ENCODE measurements at places on chromosomes 12 and 14.

DNA sequence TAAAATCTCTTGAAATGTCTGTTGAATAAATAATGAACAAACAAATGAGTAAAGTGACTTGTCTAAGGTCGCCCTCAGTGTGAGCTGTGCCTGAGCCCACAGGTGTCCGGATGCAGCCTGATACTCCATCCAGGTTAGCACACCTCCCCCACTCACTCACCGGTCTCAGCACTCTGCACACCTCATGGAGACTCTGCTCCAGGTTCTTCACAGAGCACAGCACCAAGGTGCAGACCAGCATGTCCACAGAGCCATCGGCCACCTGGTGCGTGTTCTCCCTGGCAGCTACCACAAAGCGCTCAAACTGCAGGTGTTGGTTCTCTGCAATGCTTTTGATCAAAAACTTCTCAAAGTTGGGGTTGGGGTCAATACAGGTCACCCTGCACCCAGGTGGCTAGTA, 4.1 kb upstream of the KRT7 start:
- DNase-seq: no peak

- no peak for DNase-seq
These were observed 13.1 kb downstream of the DACT1 start for GRCh38 chr14:58650857-58651256.

DNA sequence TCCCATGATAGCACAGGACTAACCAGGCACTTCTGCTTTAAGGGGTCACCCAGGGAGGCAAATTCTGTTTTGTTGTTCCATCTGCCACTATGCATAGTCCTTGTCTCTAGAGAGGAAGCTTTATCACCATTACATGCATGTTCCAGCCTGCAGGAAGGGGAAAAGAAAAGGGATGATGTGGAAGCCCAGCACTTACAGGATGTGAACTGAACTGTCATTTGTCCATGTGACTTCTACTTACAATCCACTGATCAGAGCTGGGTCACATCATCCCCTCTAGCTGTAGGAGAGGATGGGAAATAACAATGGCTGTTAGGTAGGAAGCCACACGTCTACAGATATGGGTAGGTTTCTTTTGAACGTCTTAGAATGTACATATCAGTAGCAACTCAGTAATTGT, 203.1 kb downstream of the PTPRO start:
- no peak for DNase-seq

DNA sequence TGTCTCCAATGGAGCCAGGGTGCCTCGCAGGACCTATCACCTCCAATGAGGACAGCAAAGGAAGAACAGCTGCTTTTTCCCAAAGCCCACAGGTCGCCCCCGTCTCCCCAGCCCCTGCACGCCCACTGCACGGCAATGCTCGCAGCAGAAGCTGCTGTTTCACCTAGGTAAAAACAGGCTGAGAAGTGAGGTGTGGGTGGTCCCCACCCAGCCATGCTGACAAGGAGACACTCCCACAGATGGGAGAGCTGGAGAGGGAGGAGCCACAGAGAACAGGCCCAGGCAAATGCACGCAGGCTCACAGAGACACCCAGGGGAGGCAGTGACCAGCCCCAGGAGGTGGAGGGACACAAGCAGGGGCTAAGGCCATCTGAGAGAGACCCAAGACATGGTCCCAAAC, 10.4 kb downstream of the CFAP73 start:
- DNase-seq: no peak

DNA sequence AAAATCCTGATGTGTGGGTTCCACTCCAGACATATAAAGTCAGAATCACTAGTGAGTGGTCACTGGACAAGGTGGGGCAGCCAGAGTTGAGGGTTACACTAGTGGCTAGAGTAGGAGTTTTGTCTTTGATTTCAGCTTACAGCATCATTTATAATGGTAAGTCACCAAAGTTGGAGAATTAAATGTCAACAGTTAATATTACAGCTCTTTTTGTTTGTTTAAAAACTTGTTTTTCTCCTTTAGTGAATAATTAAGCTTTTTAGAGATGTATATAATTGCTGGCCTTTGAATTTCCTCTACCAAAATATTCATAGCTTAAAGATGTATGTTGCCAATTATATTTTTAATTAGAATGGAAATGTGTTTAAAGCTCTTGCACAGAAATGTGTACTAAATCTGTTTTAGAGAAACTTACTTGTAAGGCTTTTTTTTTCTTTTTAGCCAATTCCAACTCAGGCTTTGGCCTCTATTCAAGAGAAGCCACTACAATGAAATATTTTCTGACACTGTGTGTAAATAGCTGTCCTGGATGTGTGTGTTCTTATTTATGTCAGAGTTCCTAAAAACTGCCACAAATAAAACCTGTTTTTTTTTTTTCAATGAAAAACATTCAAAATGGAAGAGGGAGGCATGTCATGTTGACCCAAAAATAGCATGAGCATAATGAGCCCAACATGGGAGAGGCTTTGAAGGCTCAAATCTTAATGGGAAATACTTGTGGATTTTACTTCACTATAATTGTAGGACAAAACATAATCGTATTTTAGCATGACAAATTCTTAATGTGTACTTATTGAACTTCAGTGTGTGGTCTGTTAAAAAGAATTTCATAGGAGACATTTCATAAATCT, 92.2 kb downstream of the TBC1D30 start:
- peak; percentile 55 for DNase-seq

- no peak for DNase-seq
These were observed at the start of gene PTPRB for GRCh38 chr12:70637303-70638085. Gene PTPRB (minus strand): TSS chr12:70637429. CDS start chr12:70637395, 34 bp downstream.

DNA sequence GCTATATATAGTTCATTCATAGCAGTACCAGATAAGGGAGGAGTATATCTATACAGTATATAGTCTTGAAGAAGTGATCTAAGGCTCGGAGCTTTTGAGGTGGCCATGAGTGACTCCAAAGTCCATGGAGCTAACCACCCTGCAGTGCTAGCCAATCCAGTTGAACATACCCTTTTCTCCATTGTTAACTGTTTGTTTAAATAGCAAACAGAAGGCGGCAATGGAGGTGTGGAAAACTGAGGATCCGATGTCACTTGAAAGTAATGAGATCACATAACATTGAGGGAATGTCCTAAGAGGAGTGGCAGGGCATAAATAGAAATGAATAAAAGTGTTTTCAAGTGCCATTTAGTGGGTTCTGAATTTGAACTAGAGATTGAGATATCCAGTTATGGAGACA, 12.4 kb upstream of the SNAPC1 start:
- DNase-seq: peak; percentile 45

DNA sequence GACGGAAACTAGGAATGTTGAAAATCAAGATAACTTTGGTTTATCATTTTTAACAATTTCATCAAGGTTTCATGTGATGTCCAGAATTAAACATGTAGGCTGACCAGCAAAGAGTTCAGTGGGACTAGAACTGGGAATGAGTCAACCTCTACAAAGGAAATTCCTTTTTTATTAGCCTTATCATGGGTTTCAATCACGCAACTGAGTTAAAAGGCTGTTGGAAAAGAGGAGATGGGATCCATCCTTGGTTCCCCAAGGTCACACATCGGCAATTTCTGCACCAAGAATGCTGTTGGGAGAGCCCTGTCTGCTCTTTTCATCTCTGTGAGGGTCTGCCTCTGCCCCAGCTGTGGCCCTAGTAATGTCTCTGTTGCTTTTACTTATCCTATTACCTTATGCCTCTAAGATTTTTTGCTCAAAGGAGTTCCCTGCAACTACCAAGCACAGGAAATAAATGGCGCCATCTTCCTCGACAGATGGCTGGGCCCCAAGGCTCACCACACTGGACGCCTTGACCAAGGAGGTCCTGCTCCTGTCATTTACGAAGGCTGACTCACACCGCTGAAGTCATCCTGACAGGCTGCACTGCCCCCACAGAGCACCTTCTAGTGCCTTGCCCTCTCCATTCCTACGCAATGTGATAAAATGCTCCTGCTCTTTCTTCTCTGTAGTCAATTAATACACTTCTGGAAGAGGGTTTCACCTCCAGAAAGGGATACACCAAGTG, 367.4 kb downstream of the GXYLT1 start:
- no peak for DNase-seq

- DNase-seq: no peak
These were observed 531 bp upstream of the EML1 start for GRCh38 chr14:99792551-99793212.

DNA sequence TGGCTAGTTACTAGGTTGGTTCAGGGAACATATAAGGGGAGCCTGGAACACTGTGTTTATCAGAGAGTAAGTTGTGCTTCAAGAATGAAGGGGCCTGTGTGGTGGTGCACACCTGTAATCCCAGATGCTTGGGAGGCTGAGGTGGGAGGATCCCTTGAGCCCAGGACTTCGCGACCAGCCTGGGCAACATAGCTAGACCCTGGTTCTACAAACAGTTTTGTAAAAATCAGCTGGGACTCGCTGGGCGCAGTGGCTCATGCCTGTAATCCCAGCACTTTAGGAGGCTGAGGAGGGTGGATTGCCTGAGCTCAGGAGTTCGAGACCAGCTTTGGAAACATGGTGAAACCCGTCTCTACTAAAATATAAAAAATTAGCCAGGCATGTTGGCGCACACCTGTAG, 42.1 kb upstream of the GPR132 start:
- DNase-seq: no peak

DNA sequence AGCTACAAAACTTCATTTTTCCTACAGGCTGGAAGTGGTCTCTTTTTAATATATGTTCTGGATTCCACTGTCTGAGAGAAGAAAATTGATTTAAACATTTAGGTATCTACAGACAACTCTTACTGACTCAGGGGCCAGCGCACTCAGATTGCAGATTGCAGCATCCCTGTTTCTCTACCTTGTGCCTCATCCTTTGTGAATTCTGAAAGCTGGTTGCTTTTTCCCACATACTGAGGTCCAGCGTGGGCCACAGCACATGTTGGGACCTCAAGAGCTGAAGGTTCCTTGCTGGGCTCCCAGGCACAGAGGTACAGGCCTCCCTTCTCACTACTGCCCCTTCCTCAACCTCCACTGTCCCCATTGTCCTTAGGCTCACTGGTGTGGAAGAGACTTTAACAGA, 101.7 kb upstream of the CCDC175 start:
- DNase-seq: no peak

DNA sequence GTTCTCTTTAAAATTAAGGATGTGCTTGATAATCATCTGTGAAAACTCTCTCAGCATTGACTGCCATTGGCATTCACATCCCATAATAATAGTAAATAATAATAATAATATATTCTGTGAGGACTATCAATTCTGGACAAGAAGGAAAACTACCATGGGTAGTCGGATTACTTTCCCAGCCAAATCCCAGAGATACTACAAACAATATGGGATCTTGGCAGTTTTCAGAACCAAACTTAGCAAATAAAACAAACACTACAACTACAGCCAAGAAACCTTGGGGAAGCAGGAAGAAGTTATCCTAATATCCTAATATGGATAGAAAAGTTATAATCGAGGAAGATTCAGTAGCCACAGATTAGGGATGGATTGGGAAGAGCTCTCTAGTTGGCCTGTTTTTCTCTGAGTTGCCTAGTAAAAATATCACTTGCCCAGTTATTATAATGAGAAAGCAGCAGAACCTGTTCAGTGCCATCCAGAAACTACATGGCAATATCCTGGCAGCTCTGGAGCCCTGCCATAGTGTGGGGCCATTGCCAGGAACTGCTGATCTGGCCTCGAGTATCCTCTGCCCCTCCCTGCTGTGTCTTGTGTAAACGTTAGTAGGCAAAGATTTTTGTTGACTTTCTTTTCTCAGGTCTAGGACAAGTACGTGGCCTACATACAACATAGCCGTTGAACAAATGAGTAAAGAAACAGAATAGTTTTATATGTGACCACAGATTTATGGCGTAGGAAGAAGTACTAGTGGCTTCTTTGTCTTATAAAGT, 193.5 kb downstream of the SLC2A13 start:
- peak; percentile 52 for DNase-seq

GRCh38 chr12:84802161-84802560, 110.4 kb downstream of the SLC6A15 start:
- no peak for DNase-seq

DNA sequence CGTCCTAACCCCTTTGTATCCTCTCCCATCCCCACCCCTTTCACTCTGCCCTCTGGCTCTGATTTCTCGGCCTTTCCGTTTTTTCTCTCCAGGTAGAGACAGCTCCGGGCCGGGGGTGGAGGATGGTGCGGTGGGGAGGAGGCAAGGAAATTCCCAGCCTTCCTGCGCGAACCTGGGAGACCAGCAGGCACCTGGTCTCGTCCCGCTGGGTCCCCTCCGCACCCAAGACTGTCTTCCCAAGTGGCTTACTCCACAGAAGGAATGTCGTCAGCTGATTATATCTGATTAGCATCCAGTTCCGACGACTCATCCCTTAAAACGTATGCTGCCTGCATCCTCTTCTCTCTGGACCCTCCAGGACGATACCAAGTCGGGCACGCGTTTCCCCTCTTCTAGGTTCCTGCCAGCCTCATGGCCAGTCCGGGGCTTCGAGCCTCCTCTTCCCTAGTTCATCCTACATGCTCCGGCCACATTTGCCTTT, 42.2 kb upstream of the CAPRIN2 start:
- DNase-seq: peak; percentile 54

DNA sequence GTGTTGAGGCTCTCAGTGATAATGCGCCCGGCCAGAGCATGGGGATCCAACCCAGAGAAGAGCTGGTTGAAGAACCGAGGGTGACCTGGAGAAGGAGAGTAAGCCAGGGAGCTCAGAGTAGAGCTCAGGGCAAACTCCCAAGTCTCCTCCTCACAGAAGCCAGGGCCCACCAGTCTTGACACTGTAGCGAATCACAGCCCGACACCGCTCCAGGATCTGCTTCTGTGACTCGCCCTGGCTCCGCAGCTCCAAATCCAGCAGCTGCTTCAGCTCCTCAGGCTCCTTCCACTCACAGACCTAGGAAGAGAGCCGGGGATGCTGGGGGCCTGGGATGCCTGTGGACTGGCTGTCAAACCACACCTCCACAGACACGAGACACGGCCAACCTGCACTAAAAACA, 8.2 kb upstream of the ZNF740 start:
- no peak for DNase-seq

DNA sequence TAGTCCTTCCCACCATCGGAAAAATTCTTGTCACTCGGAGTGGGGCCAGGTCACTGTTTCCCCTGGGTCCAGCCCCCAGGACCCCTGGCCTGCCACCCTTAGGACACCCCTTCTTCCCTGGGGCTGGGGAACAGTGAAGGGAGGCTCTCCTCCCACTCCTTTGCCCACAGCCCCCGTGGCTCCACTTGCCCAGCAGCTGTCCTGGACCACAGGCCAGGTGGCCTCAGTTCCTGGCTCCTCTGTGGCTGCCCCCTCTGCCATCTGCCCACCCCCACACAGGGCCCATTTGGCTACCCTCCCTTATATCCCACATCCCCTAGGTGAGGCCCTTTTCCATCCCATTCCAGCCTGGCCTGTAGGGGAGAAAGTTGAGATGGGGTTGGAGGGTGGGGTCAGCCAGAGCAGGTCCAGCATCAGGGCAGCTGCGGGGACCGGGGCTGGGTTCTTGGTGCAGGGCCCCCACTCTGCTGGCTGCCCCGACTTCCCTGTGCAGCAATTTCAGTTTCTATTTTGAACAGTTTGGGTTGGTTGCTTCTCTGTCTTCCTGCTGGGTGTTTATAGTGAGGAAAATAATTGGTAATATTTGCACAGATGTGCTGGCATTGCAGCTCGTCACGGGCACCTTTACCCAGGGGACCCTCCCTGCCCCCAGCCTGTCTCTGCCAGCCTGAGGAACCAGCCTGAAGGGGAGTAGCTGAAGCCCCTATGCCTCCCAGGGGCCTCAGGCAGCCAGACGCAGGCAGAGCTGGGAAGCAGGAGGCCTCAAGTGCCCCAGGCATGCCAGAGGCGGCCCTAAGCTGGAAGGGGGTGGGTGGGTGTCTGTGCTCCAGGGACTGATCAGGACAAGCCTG, 23.4 kb downstream of the SYNDIG1L start:
- no peak for DNase-seq

GRCh38 chr12:43148691-43149090, 403.3 kb downstream of the ADAMTS20 start:
- no peak for DNase-seq
